ENCODE measurements at places on chromosomes 1 and 21.

DNA sequence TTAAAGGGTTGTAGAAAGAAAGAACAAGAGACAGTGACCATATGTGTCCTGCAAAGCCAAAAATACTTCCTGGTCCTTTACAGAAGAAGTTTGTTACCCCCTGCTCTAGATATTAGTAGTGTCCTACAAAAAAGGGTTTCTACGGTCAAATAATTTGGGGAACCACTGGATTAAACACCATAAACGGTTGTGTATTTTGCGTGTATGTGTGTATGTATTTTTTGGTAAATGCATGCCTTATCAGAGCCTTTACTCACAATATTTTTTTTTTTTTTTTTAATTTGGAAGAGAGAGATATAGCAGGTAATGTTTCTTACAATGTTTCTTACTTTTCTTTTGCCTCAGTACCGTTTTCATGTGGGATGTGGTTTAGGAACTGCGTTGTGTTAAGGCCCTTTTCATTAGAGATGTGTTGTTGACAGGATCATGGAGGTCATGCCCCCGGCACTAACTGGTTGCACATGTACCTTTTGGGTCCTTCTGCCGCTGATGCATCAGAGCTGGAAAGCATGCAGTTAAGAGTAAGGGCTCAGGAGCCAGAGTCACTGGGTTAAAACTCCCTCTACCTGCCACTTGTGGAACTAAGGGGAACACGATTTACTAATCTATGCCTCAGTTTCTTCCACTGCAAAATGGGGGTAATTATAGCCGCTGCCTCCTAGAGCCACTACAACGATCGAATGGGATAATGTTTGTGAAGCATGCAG, 234.6 kb upstream of the KAZN start:
- no peak for DNase-seq

- DNase-seq = no peak
These were observed 131.6 kb downstream of the AJAP1 start for GRCh38 chr1:4786055-4786454.

DNA sequence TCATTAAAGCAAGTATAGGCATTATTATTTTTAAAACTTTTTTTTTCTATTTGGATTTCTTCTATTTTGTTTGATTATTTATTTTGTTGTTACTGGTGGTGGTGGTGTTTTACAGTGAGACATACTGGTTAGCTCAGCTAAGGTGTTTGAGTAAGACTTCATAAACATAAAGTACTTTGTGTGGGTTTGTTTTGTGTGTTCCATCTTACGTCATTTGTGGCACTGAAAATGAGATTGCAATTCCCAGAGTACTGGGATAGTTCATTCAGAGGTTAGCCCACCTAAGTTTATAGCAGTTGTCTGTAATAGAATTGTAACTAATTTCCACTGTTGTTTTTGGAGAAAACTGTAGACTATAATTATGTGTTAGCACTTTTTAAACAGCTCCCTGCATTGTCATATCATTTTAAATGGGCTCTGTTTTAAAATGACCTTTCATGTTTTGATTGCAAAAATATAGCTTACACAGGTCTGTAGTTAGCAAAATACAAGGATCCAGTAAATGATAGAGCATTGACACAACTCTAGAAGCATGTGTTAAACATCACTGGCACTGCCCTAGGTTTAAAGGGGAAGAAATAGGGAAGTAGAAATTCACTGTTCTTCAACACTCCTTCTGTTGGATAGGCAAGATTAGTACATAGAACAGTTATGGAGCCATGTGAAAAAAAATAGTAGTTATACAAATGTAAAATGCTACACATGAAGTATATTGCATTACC, 171.7 kb downstream of the NFIA start:
- no peak for DNase-seq

GRCh38 chr1:36667256-36667655, 184.5 kb upstream of the CSF3R start:
- DNase-seq = no peak

- no peak for DNase-seq
These were observed 19.4 kb downstream of the LGALS8 start for GRCh38 chr1:236543065-236543669.

GRCh38 chr1:54940042-54940441, 40.4 kb upstream of the TMEM61 start:
- DNase-seq = no peak

DNA sequence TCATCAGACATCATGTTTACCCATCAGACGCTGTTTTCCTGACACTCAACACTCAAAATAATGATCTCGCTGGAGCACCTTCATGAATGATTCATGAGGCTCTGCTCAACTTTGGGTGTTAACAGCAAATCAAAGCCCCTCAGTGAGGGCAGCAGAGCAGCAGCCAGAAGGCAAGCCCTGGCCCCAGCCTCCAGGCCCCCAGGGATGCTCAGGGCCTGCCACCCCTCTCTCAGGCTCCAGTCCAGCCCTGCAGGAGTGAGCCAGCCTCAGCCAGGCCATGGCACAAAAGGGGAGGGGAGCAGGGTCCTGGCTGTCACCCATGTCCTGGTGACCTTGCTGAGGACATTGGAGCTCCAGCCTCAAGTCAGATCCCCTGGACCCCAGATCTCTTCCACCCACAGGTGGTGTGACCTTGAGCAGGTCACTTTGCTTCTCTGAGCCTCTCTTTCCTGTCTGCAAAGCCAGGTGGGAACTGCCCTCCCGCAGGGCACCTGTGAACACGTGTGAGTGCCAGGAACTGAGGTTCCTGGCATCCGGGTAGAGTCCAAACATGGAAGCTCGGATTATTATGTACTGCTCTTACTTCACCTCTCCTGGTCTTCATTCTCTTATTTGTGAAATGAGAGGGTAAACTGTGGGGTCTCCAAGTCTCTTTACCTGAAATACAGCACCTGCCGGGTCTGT, 161.6 kb upstream of the VAMP3 start:
- DNase-seq = no peak

DNA sequence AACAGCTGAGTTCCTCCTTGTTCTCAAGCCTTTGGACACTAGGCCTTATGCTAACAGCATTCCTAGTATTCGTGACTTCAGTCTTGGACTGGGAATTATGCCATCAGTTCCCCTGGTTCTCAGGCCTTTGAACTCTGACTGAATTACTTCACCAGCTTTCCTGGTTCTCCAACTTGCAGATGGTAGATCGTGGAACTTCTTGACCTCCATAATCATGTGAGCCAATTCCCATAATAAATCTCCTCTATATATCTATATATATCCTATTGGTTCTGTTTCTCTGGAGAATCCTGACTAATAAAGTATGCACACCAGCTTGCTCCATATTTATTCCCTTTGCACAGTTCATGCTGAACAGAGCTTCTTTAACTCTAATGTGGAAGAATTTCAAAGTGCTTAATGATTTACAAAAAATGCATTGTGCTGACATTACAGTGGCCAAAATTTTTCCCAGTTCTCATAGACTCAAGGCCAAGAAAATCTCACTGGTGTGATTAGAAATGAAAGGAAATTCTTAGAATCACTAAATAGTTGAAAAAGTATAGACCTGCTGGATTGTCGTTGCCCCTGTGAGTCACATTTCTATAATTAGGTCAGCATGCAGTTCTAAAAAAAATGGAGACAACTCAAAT, 462.9 kb upstream of the ADAMTS5 start:
- no peak for DNase-seq

- DNase-seq = no peak
These were observed 30.3 kb upstream of the COL6A2 start for GRCh38 chr21:46067505-46068201.

- no peak for DNase-seq
These were observed 2.2 kb downstream of the ANGPTL1 start for GRCh38 chr1:178868706-178869105.

DNA sequence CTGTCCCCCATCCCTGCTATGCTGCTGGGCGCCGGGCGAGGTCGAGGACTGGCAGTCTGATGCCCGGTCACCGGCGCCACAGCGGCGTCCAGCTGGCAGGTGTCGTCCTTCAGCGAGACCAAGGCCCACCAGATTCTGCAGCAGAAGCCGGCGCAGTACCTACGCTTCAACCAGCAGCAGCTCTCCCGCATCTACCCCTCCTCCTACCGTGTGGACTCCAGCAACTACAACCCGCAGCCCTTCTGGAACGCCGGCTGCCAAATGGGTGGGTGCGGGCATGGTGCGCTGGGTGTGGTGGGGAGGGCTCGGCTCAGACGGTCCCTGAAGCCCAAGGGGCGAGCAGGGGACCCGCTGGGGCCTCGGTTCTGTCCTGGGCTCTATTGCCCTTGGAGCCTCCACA, 20.7 kb downstream of the PLCH2 start:
- no peak for DNase-seq

Measured in GM20000 (cell line).